KBM-7 (cell line): ENCODE measurements at places on chromosomes 7 and 10.

DNA sequence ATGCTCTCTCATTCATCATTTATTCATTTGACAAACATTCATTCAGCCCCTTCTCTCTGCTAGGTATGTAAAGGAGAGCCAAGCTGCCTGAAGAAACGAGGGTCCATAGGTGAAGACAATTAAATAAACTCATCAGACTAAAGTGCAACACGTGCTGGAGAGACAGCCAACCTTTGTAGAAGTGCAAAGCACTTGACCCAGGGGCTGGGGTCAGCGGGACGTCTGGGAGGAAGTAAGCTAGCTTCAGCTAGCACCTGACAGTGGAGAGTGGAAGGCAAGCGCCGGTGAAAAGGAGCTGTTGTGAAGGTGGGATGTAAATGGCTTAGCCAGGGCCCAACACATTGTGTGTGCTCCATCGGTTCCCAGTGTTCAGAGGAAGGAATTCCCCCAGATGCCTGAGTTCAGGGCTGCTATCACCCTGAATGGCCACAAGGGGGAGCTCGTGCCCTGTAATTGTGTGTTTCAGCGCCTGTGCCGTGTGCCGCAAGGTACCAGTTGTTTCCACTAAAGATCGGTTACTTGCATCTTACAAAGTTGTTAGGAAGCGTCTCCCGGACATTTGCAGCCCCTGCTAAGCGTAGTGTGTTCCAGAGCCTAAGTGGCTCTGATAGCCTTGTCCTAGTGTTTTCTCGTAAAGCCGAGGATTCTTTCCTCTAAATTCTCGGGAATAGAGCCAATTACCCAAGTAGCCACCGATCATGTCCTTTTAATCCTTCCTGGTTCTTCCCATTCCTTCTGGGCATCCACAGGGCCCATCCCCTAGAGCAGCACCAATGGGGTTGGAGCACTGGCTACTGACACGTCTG, 30.6 kb downstream of the TLX1 start:
- peak; percentile 83 for DNase-seq

DNA sequence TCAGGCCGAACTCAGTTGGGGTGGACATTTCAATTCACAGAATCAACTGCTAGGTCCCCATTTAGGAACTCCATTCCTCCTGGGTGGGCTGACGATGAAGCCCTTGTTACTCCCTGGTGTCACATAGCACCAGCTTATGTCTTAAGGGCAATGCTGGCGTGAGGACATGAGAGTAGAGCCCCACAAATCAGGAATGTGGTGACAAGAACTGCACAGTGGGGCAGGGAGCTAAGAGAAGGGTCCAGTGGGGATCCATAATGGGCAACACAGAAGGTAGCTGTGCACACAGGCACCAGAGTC, 57.0 kb downstream of the LYZL1 start:
- DNase-seq: no peak

- no peak for DNase-seq
Observed at GRCh38 chr10:45811075-45811474, 36.2 kb downstream of the AGAP4 start.

DNA sequence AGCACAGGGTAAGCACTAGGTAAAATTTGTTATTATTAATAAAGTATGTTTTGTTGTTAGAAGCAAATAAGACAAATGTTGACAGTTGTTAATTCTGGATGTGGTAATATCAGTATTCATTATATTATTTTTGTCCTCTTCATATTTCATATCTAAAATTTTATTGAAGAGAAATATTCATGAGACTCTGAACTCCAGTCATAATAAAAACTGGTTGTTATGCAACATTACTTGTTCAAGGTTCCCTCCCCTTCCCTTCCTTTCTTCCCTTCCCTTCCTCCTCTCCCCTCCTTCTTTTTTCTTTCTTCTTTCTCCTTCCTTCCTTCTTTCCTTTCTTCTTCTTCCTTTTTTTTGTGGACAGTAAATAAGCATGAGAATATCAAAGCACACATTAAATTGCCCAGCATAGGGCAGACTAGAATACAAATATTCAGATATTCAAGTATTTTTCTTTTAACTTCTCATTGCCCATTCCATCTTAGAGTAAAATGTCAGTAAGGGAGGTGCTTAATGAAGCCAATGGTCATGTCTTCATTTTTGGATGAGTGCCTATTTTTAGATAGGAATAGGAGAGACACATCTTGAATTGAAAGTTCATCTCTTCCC, 245.0 kb downstream of the INHBA start:
- no peak for DNase-seq

DNA sequence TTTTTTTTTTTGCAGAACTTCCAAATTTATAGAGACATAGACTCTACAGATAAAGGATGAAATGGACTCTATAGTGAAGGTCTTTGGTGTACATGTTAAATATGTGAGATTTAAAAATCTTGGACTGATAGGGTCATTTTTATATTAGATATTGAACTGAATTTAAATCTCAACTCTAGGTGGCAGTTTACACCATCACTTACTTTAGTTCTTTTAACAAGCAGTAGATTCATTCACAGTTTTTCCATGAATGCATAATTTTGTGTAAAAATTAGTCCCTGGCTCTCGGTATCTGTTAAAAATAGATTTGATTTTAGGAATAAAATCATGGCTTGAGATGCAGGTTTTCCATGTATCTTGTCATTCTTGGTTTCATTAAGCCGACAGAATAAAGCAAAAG, 31.1 kb upstream of the SNX13 start:
- no peak for DNase-seq

- no peak for DNase-seq
Observed at GRCh38 chr7:2009541-2010001, 223.2 kb downstream of the MAD1L1 start.

DNA sequence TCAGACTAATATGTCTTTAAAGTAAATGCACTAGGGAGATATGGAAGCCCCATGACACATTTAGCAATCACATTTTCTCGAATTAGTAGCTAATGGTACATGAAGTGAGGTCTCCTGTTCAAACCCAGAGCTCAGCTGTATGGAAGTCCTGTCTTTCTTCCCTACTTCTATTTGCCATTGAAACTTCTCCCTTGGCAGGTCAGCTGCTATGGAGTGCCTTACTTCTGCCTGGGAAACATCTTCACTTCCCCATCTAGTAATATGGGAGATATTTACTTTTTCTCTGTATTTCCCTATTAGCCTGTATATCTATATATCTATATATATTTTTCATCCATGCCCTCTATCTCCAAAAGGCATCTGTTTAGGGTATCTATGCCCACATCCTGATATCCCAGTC, 225.3 kb upstream of the INHBA start:
- no peak for DNase-seq

GRCh38 chr10:66180581-66181318, 745.1 kb upstream of the LRRTM3 start:
- DNase-seq: peak; percentile 58

- no peak for DNase-seq
Observed at GRCh38 chr7:91103363-91103762, 160.9 kb upstream of the FZD1 start.
